ENCODE measurements at places on chromosomes 7 and 10. TPM values are rescaled to one million over a fixed set of nuclear protein-coding genes. Genes with fewer than 3 reads are reported as not detected.

DNA sequence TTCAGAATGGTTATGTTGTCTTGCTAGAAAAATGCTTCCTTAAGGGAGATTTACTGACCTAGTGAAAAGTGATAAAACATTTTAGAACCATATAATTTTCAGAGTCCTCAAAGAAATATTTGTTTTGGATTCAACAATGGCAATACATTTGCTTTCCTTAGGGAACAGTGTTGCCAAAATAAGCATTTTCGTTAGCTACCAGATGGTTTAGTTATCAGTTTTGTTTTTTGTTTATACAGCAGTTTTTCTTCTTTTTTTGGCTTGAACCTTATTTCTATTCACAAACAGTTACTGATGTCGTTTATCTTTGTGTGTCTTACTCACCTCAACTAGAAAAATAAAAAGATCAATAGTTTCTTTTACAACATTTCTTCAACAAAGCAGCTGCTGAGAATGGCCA is 48.6 kb downstream of the EXOC4 start:
- DNase-seq = no peak

TRIM74 gene
- 1.3 TPM for total RNA-seq

POT1 gene
- 42.1 TPM for total RNA-seq

DNA sequence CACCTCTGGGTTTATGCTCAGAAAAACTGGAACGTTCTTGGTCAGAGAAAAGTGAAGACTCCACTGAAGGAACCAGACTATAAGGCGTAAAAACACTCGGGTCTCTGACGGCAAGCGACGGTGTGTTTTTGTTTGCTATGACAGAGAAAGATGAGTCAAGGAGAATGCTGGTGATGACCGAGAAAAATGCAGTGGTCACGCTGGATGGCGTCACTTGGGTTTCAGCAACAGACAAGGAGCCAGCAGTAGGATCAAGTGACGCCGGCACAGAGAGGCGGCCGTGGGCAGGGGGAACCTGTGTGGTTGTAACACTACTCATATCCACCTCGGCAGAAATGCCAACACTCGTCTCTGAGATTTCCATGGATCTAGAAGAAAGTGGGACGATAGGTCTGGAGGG is 63.4 kb downstream of the KIAA1549 start:
- no peak for DNase-seq

DNA sequence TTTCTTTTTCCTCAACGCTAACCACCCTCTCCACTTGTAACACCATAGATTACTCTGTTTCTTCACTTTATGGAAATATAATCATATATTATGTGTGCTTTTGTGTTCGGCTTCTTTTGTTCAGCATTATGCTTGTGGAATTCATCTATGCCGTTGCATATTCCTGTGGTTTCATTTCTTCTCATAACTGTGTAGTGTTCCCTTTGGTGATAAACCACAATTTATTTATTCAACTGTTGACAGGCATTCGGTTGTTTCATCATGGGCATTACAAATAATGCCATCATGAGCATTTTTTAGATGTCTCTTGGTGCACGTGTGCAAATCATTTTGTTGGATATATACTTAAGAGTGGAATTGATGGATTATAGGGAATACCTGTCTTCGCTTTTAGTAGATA is 12.1 kb downstream of the AVL9 start:
- DNase-seq = no peak

SPDYE2B gene
- total RNA-seq = not detected

PRSS37 gene
- total RNA-seq = not detected

- DNase-seq = no peak
These were observed 6.5 kb downstream of the CPVL start for GRCh38 chr7:29139796-29140195.

DNA sequence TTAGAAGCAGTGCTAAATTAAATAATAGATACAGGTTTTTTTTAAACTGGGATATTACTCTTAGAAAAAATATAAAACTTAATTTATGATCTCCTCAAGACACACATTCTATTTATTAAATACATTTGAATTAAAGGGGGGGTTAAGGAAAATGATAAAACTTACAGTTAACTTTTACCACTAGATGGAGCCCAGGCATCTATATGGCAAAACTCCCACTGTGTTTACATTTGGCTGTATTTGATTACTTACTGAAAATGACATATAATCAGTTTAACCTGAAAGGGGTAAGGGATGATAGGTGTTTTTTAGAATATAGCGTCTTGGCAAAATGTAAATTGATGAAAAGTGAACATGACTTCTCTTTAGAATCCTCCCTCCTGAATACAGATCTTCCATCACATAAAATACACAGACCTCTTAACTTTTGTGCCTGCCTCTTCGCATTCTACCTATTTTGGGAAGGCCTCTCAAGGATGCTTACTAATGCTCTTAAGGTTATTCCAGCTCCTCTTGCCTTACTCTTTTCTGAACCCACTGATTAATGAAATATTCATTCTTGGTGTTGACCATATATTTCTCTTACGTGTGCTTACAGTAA is 235.7 kb downstream of the AGMO start:
- DNase-seq = peak; percentile 1

TMEM176B gene
- total RNA-seq = 0.37 TPM

- DNase-seq = no peak
These were observed 65.7 kb downstream of the SND1 start for GRCh38 chr7:127717502-127718339.

- DNase-seq = peak; percentile 2
These were observed 15.2 kb downstream of the GPR85 start for GRCh38 chr7:113071465-113071864.

DNA sequence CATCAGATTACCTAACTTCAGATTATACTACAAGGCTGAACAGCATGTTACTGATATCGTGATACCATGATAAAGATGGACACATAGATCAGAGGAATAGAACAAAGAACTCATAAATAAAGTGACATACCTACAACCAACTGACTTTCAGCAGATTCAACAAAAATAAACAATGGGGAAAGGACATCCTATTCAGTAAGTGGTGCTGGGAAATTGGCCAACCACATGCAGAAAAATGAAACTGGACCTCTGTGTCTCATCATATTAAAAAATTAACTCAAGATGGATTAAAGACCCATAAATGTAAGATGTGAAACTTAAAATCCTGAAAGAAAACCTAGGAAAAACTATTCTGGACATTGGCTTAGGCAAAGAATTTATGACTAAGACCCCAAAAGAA is 158.6 kb downstream of the ZEB1 start:
- DNase-seq = no peak

CDC14C gene
- total RNA-seq = not detected

- DNase-seq = no peak
These were observed 34.7 kb upstream of the XPNPEP1 start for GRCh38 chr10:109958059-109958458.

GPR85 gene
- total RNA-seq = not detected

MPP7 gene
- total RNA-seq = 26.4 TPM

AKR1C3 gene
- not detected for total RNA-seq

DNA sequence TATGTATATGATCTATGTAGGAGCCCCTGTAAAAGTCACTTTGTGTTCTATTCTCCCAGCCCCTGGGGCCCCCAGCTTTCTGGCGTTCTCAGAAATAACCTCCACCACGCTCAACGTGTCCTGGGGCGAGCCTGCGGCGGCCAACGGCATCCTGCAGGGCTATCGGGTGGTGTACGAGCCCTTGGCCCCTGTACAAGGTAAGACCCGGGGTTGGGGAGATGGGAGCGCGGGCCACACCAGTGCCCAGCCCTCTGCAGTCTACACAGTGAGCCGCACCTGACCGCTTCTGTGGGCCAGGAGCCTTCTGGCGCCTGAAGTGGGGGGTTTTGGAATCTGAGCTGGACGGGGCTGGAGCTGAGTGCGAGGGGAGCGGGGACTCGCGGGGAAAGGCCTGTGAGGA is 472.1 kb upstream of the FOXK1 start:
- no peak for DNase-seq

LRMDA gene
- not detected for total RNA-seq

DNA sequence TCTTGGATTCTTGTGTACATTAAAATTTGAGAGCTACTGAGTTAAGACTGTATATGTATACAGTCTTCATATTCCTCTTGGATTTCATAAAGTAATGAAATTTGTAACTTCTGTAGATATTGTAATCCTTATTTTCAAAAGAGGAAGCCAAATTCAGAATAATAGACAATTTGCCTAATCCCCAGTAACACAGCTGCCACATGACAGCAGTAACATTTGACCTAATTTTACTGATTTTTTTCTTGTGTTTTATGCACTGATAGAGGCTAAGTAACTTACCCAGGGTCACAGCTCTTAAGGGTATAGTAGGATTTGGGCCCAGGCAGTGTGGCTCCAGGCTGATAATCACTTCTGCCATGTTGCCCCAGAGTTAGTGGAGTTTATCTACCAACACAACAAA is 40.4 kb upstream of the IL6 start:
- DNase-seq = no peak

LIPF gene
- not detected for total RNA-seq

NPFFR1 gene
- not detected for total RNA-seq

GRCh38 chr10:46216003-46216634 is 70.7 kb upstream of the ANTXRL start:
- DNase-seq = no peak

GRCh38 chr10:132411561-132412253 is 14.7 kb downstream of the PWWP2B start:
- DNase-seq = no peak

CADPS2 gene
- not detected for total RNA-seq

KIN gene
- total RNA-seq = 15.5 TPM

GRCh38 chr7:30469303-30469702 is 9.3 kb downstream of the NOD1 start:
- no peak for DNase-seq

DNA sequence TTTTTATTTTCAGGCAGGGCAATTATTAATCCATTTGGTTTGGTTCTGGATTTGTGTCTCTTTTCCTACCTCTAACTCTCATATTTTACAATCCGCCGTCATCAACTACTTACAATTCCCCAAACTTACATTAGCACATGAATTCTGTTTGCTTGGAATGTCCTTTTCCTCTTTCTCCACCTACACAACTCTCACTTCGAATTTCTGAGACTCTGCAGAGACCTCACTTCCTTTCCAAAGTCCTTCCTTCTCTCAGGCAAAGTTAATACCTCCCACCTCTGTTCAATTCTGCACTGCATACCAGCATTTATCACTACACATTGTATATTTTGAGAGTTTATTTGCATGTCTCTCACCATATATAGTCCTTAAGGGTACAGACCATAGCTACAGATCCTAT is 122.7 kb upstream of the LRRTM3 start:
- no peak for DNase-seq

DNA sequence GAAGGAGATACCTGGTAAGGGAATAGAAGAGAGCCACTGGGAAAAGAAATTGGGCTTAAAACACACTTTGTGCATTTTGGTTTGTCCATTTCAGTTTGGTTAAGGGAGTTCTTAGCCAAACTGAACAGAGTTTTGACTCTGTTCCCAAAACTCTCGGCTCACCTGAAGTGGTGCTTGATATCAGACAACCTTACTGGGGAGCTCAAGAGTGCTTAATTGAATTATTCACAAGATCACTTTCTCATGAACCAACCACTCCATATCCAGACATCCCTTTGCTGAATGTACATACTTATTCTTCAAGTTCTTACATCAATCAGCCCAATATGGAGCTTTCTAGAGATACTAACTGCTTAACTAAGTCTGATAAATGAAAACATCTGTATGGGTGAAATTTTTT is 413.1 kb downstream of the GRM8 start:
- no peak for DNase-seq

GPR37 gene
- total RNA-seq = not detected

DNA sequence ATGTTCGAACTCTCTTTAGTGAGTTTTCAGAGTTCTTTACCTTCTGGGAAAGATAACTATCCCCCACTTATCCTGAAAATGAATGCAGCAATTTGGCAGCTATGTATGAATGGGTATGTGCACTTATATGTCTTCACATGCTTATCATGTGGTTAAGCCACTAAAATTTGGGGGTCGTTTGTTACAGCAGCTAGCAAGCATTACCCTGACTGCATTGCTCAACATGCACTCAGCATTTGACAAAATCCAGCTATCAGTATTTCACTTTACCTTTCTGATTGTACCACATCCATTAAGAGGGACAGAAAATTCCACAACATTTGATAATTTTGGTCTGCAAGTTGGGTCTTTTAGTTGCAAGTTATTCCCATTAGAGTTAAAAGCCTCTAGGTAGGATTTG is 9.7 kb downstream of the CUZD1 start:
- no peak for DNase-seq

GALNT17 gene
- total RNA-seq = not detected

IMMP2L gene
- 23.8 TPM for total RNA-seq

TDRD1 gene
- not detected for total RNA-seq

GJD4 gene
- not detected for total RNA-seq

- peak; percentile 10 for DNase-seq
These were observed 2.7 kb downstream of the SP4 start for GRCh38 chr7:21430575-21430954.

THNSL1 gene
- total RNA-seq = 8.3 TPM

DNA sequence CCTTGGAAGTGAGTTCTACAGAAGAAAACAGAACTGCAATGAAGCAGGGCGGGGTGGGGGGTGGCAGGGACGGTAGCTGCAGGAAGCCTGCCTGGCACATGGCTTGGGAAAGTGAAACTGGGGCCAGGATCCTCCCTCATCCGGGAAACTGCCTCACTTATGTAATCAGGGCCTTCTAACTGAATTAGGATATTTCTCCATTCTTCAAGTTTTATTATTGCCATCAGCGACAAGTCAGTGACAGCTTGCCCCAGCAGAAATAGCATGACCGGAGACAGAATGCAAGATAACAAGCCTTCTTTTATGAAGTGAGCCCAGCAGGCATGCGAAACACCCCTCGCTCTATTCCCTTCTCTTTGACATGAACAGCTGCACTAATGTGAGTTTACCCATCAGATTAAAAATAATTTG is 77.5 kb upstream of the CACUL1 start:
- no peak for DNase-seq

CHAT gene
- not detected for total RNA-seq

BCL7B gene
- total RNA-seq = 51.7 TPM

HMX3 gene
- total RNA-seq = not detected

DNA sequence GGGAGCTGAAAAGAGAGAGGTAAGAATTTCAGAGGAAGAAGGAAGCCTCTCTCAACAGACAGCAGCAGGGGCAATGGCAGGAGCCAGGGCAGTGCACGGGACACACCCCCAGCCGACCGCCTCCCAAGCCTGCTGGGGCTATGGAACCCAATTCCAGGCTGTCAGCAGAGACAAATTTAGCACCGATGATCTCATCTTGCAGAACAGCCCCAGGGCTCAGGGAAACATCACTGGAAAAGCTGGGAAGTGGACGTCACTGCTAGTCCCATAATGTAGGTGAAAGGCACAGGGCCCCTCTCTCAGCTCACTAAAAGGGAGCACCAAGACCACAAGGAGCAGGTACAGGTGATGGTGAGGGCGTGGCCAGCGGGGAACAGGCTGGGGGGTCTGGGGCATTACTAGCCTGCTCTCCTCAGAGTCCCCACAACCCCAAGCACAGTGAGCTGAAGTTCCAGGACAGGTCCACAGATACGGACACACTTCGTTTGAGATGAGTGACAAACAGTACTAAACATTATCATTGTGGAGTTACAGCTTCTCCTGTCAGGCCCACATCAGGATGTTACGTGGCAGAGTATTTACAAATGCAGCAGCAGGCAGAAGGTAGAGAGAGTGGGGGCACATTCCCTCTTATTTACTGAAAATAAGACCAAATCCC is 103.7 kb downstream of the PLXNA4 start:
- no peak for DNase-seq

SHH gene
- not detected for total RNA-seq

GRCh38 chr10:132532749-132533560 is 4.6 kb upstream of the INPP5A start:
- no peak for DNase-seq

MXI1 gene
- total RNA-seq = 22.3 TPM
